ENCODE measurements at places on chromosomes 7 and 10.

DNA sequence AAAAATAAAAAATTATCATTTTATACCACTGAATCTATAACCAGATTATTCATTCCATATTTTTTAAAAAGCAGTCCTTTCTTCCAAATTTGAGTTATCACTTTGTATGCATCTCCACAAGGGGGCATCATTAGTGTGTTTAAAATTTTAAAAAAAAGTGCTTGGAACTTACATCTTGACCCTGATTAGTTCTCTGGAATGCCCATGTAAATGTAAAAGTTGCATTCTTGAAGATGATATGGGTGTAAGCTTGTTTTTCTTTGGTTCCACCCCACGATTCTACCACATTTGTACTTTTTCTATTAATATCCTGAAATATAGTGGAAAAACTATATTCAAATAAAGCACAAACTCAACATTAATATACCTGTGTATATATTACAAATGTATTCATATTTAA is 144.9 kb downstream of the ELAPOR2 start:
- no peak for DNase-seq

- DNase-seq: no peak
Observed at GRCh38 chr7:26193432-26194207, 6.9 kb downstream of the HNRNPA2B1 start.

DNA sequence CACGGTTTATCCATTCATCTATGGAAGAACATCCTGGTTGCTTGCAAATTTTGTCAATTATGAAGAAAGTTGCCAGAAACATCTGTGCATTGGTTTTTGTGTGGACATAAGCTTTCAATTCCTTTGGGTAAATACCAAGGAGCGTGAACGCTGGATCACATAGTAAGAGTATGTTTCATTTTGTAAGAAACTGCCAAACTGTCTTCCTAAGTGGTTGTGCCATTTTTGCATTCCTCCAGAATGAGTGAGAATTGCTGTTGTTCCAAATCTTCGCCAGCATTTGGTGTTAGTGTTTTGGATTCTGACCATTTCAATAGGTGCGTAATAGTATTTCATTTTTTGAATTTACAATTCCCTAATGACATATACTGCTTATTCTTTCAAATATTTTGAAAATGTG is 155.3 kb upstream of the FRMD4A start:
- no peak for DNase-seq

DNA sequence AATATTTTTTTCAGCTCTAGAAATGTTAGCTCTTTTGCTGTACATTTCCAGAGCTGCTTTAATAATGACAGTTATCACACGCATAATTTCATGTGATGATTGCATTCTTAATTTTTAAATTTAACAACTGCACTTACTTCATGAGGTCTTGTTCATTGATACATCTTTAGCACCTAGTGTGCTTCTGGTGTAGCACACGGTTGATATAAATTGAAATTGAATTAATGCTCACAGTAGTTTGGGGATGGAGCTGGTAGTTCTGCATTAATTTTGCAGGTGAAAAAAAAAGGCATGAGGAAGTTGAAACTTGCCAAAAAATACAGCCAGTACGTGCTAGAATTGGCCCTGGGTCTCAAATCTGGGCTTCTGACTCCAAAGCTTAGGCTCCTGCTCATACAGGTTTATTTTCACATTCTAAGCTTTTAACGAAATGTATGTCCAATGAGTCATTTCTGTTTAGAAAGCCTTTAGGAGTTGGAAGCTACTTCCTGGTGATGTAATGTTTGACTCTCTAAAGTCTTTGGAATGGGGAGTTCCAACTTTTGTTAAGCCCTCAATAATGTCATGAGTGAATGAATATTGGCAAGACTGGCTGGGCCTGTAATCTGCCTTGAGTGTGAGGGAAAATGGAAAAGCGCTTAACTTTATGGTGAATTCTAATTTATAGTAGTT is 62.5 kb downstream of the DAGLB start:
- DNase-seq: no peak

DNA sequence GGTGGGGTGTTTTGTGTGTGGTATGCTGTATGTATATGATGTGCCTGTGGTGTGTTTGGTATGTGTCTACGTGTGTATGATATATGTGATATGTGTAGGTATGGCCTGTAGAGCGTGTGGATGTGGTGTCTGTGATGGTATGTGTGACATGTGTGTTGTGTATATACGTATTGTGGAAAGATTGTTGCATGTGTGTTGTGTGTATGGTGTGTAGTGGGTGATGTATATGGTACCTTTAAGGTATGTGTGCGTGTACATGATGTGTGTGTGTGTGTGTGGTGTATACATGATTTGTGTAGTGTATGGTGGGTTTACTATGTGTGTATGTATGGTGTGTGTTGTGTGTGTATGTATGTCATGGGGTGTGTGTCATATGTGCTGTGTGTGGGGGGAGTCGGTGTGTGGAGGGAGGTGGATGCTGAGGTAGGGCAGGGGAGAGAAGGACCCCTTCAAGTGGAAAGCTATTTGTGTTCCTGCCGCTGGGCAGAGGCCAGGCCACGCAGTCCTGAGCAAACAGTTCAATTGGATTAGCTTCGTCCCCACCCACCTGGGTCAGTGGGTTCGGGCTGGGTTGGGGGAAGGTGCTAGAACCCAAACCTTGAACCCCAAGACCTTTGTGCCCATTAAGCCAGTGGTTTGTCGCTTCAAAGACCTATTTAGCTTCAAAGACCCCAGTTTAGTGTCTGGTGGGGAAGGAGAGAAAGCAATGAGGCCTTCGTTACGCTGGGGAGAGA is 1.9 kb upstream of the TRPV6 start:
- no peak for DNase-seq

DNA sequence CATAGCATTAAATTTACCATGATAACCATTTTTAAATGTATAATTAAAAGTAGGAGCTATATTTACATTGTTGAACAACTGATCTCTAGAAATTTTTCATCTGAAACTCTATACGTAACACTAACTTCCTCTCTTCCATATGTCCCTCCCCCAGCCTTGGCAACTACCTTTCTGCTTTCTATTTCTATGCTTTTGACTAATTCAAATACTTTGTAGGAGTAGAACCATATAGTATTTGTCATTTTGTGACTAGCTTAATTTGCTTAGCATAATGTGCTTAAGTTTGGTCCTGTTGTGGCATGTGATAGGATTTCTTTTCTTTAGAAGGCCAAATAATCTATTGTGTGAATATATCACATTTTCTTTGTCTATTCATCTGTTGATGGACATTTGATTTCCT is 225.3 kb upstream of the POT1 start:
- DNase-seq: no peak

DNA sequence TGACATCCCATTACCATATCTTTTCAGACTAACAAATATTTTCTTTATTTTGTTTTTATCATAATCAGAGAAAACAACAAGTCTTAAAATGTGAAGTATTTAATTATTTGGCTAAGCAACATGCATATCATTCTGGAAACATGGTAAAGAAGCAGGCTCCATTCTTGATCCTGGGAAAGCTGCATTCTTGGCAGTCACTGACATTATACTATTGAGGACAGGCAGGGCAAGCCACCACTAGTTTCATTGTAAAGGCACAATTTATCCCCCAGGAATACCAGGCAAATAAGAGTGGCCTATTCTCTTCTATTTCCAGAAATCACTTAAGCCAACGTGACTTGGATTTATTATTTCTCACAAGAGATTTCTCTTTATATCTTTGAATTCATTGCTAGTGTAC is 153.8 kb upstream of the AKR1E2 start:
- no peak for DNase-seq

GRCh38 chr10:69641261-69641980 is 11.4 kb downstream of the FAM241B start:
- DNase-seq: no peak

- DNase-seq: peak; percentile 16
Observed at GRCh38 chr7:72493850-72494661, 81.9 kb upstream of the CALN1 start.

GRCh38 chr7:129832701-129833227 is 120.0 kb downstream of the UBE2H start:
- DNase-seq: no peak

DNA sequence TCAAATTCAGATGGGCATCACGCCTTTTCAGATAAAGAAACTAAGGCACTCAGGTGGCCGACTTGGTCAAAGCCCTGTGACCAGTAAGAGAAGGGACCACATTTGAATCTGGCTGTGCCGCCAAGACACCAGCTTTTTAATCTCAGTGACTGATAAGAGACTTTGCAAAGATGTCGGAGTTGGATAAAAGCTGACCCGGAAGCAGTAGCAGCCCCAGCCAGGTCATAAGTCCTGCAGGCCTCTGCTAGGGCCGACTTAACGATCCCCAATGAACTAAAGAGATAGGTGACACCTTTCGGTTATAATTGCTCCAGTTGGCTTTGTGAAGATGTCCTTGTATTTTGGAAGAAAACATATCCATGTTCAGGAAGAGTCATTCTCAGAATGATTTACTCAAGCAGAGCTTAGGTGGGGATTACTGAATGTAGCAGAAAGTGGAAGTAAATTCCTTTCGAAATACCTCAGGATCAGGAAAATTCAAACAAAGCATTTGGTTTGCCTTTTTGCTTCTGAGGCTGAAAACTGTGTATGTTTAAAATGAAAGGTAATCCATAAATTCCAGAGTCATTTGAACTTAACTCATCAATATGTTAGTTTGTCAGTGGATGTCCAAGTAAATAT is 164.2 kb upstream of the PITRM1 start:
- DNase-seq: no peak

Measured in stimulated activated CD8-positive, alpha-beta memory T cell treated with anti-CD3 and anti-CD28 coated beads, Interleukin-4, amount 100 ng/mL, for 4 hours (primary cell).